A673 (cell line): ENCODE measurements at places on chromosomes 12 and 14.

DNA sequence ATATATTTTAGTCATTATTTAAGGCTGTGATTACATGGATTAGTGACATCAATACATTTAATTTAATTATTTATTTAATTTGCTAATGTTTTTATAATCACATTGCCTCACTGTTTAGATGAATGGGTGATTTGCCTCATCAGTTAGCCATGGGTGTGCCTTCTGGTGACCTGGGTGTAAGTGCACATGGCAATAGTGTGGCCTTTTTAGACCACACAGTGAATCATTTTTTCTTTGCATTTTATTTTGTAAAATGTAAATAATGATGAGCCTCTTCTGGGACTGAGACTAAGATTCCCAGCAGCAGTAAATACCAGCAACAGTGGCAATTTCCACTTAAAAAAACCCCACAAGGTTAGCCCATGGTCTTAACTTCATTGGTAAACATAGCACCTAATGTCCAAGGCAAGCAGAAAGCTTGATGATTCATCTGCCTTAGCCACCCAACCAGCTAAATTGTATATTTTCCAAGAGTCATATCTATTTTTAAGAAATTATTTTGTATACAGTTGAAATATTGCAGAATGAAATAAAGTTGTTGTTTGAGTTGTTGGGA, 235.9 kb upstream of the NOVA1 start:
- H3K4me3 ChIP-seq: no peak overlapping the region
- H3K27ac ChIP-seq: no peak overlapping the region
- H3K36me3 ChIP-seq: no peaks in the 10 kb centered on the region

DNA sequence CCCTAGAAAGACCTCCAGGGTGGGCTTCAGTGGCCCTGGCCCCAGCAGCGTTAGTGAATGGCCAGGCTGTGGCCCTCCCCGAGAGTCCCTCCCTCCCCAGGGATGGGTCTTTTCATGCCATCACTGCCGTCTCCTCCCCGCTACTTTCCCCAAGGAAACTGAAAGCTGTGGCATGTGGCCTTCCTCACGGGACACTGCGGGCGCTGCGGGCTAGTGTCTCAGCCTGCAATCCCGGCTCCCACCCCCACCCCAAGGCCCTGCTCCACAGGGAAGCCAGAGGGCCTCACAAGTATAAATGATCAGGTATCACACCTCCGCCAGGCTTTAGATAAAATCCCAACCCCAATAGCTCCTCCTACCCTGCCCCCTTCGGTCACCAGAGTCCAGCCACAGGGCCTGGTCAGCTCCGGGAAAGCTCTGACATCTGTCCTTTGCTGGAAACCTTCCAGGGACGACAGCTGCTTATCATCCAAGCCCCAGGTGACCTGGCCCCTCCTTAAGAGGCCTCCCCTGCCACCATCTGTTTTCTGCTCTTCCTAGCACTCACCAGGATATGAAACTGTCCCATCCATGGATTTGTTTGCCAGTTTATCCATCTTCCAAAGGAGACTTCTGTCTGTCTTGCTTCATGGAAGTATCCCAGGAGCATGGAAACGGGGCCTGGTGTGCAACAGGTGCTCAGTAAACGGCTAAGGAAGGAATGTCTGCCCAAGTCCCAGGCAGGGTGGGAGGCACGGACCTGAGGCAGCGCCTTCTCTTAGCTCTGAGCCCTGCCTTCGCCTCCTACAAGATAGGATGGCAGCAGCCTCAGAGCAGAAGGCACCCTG, 31.6 kb downstream of the CCDC85C start:
- H3K4me1 ChIP-seq: peaks cover 53% of the 10 kb centered on the region
- no peaks in the 10 kb centered on the region for H3K36me3 ChIP-seq
- no peak overlapping the region for H3K27ac ChIP-seq
- H3K4me3 ChIP-seq: no peak overlapping the region
- H3K27me3 ChIP-seq: no peaks in the 10 kb centered on the region
- DNase-seq: no peak

- H3K4me3 ChIP-seq: peak overlapping the region; percentile 75
- H3K4me1 ChIP-seq: peaks cover 14% of the 10 kb centered on the region
- no peaks in the 10 kb centered on the region for H3K27me3 ChIP-seq
- peak overlapping the region; percentile 73 for H3K27ac ChIP-seq
These were observed 700 bp downstream of the SLC35E3 start for GRCh38 chr12:68746572-68747180.

GRCh38 chr12:83676781-83677295, 990.1 kb downstream of the TMTC2 start:
- H3K27ac ChIP-seq: no peak overlapping the region
- DNase-seq: no peak
- H3K36me3 ChIP-seq: no peaks in the 10 kb centered on the region
- no peak overlapping the region for H3K4me3 ChIP-seq

DNA sequence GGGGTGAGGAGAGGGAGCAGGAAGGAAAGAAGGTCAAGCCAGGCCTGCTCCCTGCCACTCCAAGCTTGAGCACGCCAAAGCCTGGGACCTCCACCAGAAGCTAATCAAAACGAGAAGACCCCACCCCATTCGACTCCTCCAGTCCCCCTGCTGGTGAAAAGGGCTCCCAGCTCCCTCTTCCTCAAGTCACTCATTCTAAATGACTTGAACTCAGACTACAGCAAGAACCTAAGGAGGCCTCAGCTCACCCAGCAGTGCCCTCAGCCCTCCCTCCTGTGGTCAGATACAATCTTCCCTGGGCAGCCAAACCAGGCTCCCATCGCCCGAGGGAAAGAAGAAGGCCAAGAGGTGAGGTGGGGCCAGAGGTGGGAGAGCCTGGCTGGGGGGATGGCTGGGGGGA, 17.4 kb downstream of the HDAC7 start:
- DNase-seq: no peak
- H3K36me3 ChIP-seq: no peaks in the 10 kb centered on the region
- no peak overlapping the region for H3K4me3 ChIP-seq
- H3K4me1 ChIP-seq: no peaks in the 10 kb centered on the region
- H3K27ac ChIP-seq: no peak overlapping the region

GRCh38 chr14:58091883-58092630, 60.0 kb downstream of the ARMH4 start:
- no peak overlapping the region for H3K27ac ChIP-seq
- no peak for DNase-seq
- H3K4me3 ChIP-seq: no peak overlapping the region
- H3K4me1 ChIP-seq: peaks cover 6% of the 10 kb centered on the region

DNA sequence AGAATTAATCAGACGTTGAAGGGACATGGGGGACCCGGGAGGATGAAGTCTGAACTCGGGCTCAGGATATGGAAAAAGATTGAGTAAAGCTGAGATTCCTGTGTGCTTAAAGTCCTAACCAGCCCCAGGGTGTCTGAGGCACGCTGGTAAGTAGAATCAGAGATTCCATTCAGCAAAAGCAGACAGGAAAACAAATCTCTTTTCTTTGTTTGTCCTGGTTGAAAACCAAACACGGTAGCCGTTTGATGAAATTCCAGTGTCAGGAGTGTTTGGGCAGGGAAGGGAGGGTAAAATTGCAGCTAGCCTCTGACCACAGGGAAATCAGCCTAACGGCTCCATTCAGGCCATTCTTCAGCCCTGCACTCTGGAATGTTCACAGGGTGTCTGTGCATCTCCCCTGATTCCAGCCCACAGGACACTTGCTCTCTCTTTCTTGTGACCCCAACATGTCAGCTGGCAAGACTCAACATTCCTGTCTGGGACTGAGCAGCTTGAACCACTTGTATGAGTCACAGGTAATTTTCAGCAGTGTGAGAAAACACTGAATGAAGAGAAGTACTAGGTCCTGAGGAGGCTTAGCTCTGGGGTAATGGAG, 31.0 kb downstream of the NINJ2 start:
- H3K4me1 ChIP-seq: no peaks in the 10 kb centered on the region
- H3K27ac ChIP-seq: no peak overlapping the region
- DNase-seq: no peak
- no peak overlapping the region for H3K4me3 ChIP-seq
- no peaks in the 10 kb centered on the region for H3K27me3 ChIP-seq

DNA sequence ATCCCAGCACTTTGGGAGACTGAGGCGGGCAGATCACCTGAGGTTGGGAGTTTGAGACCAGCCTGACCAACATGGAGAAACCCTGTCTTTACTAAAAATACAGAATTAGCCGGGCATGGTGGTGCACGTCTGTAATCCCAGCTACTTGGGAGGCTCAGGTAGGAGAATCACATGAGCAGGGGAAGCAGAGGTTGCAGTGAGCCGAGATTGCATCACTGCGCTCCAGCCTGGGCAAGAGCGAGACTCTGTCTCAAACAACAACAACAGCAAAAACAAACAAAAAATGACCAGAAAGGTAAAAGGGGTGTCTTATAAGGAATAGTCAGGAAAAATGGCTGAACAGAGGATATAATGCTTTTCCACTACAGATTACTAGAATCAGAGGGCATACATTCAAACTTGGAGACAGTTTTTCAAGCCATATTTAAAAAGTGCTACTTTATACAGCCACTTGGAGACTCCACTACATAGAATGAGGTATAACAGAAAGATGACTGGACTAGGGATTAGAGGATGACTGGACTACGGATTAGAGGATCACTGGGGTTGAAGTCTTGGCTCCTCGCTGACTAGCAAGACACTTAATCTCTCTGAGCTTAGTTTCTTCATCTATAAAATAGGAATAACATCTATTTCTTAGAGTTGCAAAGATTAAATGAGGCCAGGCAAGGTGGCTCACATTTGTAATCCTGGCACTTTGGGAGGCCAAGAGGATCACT, 4.9 kb upstream of the CS start:
- H3K36me3 ChIP-seq: peaks cover 12% of the 10 kb centered on the region
- peaks cover 8% of the 10 kb centered on the region for H3K4me1 ChIP-seq
- H3K27me3 ChIP-seq: no peaks in the 10 kb centered on the region
- no peak for DNase-seq
- H3K27ac ChIP-seq: no peak overlapping the region

DNA sequence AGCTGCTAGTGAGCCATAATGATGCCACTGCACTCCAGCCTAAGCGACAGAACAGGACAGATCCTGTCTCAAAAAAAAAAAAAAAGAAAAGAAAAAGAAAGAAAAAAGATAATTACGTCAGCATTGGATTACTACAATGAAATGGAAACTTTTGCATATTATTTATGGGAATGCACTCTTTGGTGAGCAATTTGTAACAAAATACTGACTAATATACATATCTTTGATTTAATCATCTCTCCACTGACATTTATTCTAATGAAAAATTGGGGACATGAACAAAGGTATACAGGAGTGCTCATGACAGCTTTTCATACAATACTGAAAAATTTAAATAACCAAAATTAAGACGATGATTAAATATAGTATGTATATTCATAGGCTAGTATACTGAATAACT, 27.9 kb upstream of the HECTD1 start:
- no peaks in the 10 kb centered on the region for H3K4me1 ChIP-seq
- no peaks in the 10 kb centered on the region for H3K27me3 ChIP-seq
- H3K36me3 ChIP-seq: no peaks in the 10 kb centered on the region
- no peak overlapping the region for H3K27ac ChIP-seq

DNA sequence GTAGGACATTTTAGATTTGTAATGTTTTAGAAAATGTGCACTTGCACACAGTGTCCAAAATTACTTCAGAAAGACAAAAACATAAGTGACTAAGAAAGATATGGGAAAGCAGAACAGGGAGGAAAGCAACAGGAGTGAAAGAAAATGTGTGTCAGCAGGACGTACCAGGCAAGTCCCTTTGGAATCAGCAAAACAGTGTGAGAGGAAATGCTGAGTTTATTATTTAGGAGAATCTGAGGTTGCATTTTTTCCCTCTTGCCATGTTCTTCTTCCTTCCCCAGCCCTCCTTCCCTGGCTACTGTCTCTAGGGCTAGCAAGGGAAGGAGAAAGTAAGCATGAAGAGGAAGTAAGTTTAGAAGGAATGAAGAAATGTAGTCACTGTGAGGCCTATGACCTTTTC, 67.7 kb upstream of the CD163 start:
- H3K27ac ChIP-seq: no peak overlapping the region
- no peak overlapping the region for H3K4me3 ChIP-seq
- H3K4me1 ChIP-seq: no peaks in the 10 kb centered on the region
- peaks cover 6% of the 10 kb centered on the region for H3K27me3 ChIP-seq
- DNase-seq: no peak
- no peaks in the 10 kb centered on the region for H3K36me3 ChIP-seq

DNA sequence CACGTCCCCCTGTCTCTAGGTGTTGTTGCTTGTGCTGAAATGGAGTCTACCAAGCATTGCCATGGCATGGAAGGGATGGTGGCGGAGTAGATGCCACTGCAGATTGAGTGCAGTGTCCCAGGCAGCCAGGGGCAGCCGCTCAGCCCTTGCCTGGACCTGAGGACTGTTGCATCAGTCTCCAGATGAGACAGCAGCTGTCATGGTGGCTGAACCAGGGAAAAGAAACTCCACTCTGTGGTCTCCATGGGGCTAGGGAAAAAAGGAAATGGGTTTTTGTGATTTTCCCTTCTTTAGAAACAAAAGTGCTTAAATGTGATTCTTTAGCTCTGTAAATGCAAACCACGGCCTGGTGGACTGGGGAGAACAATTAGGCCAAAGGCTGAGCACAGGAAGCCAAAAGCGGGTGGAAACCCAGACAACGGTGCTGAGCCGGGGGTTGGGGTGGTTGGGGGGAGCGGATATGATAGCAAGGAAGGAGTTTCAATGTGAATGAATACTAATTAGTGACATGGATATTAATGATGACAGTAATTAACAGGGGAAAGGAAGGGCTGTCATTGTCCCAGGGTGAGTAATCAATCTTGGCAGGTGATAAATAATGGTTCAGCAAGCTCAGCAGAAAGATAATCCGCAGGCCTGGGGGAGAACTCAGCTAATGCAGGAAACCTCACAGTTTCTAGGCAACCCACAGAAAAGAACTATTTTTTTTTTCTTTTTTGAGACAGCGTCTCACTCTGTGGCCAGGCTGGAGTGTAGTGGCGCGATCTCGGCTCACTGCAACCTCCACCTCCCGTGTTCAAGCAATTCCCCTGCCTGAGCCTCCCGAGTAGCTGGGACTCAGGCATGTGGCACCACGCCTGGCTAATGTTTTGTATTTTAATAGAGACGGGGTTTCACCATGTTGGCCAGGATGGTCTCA, 442.6 kb downstream of the DPF3 start:
- peaks cover 39% of the 10 kb centered on the region for H3K4me1 ChIP-seq
- no peaks in the 10 kb centered on the region for H3K27me3 ChIP-seq
- peak overlapping the region; percentile 98 for H3K27ac ChIP-seq
- peak; percentile 95 for DNase-seq

DNA sequence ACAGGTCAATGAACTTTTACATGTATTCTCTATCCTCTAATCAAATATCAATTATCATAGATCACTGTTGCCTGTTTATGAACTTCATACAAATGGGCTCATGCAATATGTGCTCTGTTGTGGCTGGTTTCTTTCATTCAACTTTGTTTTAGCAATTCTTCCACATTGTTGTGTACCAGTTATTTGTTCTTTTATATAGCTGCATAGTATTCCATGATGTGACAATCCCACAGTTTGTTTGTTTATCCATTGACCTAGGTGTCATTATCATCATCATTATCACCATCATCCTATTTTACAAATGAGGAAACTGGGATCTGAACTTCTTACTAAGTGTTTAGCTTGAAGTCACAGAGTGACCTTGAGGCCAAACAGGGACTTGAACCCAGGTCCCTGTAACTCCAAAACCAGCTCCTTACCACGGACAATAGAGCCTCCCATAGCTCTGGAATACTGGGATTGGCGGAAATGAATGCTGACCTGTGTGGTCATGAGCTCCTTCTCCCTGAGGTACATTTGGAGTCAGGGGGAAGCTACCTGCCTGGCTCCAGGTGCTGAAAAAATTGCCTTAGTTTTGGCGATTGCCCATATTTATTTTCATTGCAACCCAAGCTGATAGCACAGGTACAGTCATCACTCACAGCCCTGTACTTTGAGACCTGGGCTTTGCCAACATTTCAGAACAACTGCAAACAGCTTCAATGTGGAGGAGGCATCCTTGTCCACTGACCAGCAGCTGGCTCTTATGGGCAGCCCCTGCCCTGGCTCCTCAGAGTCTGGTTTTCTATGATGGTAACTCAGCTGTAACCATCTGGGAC, 9.2 kb downstream of the ZFP36L1 start:
- H3K27me3 ChIP-seq: no peaks in the 10 kb centered on the region
- no peak overlapping the region for H3K27ac ChIP-seq
- peaks cover 13% of the 10 kb centered on the region for H3K4me1 ChIP-seq
- H3K36me3 ChIP-seq: peaks cover 19% of the 10 kb centered on the region
- no peak for DNase-seq
